ENCODE measurements at places on chromosomes 6 and 20. TPM values are rescaled to one million over a fixed set of nuclear protein-coding genes. Genes with fewer than 3 reads are reported as not detected.

The PI16 gene
- 16.2 TPM for total RNA-seq

GRCh38 chr6:5300206-5300764 is 39.0 kb downstream of the FARS2 start:
- DNase-seq: no peak

DNA sequence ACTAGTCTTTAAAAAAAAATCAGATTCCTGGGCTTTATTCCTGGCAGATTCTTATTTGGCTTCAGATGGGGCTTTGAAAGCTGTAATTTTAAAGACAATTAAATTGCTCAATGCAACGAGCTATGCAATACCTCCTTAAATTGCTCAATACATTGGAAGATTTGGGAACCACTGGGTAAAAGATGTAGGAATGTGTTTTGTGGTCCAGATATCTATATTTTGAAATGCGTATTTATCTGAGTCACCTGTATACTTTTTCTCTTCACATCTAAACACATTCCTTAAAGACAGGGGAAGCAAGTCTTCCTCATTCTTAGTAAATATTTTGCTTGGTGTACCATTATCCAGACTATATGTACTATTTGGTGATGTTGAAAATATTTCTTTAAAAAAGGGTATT is 29.6 kb upstream of the MAP7 start:
- no peak for DNase-seq

- no peak for DNase-seq
These were observed 1608.8 kb downstream of the GRIK2 start for GRCh38 chr6:103002282-103002681.

All from mucosa of gallbladder (tissue), 1 donor.